Stimulated activated CD8-positive, alpha-beta memory T cell treated with anti-CD3 and anti-CD28 coated beads, Interleukin-4, amount 100 ng/mL, for 1 hour (primary cell): ENCODE measurements at places on chromosomes 11 and 22.

GRCh38 chr11:35944503-35945136, 758 bp downstream of the LDLRAD3 start:
- no peak for DNase-seq

DNA sequence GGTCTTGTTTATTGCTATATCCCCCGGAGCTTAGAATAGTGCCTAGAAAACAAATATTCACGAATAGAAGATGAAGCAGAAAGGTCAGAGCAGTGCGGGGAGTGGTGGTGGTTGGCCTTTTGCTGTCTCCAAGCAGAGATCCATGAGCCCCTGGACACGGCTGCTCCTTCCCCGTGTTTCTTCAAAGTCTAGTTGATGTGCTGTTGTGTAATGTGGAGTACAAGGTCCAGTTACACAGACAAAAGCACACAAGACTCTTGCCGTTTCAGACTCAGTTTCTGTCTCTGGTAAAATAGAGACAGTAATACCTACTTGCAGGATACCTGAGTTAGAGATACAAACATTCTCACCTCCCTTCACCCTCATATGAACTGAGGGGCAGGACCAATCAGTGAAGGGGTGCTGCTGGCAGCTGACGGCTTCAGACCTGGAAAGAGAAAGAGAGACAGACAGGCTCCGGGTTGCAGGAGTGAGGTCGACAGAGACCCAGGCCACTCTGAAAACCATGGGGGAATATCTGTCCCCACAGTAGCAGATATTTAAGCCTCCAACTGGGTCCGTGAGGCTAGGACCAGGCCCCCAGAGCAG, 56.2 kb downstream of the RASSF10 start:
- DNase-seq, result no peak

DNA sequence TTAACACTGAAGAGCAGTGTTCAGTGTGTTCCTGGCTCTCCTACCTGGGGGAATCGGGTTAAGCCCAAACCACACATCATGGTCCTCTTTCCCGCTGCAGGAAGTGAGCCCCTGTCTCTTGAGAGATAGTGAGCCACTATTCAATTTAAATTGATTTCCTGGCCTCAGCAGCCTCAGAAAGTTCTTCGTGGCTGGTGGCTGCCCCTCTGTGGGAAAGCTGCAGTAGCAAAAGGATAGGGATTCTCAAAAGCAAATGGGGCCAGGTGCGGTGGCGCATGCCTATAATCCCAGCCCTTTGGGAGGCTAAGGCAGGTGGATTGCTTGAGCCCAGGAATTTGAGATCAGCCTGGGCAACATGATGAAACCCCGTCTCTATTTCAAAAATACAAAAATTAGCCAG, 49.1 kb upstream of the CD5 start:
- DNase-seq, result no peak

DNA sequence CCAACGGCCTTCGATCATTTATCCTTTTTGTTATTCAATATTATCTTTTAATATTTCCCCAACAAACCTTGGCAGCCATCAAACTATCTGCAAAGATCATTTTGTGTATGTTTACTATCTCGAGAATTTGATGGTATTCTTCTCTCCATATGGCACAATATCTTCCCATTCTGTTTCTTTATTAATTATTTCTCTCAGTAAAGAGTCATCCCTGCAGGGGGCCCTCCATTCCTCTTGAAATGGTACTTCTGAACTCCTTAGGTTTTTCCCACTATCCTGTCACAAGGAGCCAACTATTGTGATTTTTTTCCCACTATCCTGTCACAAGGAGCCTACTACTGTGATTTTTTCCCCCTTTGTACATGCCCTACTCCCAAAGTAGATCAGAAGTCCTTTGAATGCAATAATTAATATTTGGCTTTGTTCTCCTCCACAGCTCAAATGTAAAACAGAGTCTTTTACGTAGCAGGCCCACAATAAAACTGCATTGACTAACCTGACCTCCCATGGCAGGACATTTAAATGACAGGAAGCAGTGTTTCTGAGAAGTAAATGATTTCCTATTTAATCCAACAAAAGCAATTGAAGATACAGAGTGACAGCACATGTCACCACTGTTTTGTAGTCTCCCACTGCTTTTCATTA, 43.3 kb downstream of the PDGFD start:
- no peak for DNase-seq

DNA sequence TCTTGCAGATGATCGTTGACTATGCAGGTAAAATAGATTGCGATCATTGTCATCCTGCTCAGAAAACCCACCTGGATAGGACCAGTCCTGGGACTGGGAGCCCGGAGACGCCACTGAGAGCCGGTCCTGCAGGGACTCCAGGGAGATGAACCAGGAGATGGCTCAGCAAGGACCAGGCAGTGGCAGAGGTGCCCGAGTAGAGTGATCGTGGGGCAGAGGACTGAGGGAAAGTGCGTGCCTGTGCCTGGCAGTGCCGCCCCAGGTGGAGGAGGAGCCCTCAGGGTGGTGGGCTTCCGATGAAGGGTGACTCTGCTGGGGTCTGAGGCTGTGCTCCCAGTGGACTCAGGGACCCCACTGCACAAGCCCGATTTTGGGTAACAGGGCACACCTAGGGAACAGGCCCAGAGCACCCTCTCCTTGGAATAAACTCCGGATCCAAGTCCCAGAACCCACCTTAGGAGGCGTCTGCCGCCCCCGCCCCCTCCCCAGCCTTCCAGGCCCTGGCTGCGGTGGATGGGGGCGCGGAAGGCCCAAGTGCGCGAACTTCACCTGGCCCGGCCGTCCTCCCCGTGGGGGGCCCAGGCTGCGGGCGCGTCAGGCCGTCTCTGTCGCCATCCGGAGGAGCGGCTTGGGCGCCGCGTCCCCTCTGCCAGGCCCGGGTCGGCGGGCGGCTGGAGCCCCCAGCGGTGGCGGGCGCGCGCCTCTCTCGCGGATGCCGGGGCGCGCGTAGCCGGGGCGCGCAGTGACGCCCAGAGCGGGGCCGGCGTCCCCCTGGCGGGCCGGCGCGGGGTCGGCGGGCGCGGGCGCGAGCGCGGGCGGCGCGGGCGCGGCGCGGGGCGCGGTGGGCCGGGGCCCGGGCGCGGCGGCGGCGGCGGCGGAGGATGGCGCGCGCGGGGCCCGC, 1338.8 kb downstream of the BRD1 start:
- no peak for DNase-seq

GRCh38 chr22:46750863-46751443, 11.5 kb upstream of the TBC1D22A start:
- no peak for DNase-seq

GRCh38 chr22:49268924-49269323, 558.7 kb downstream of the BRD1 start:
- no peak for DNase-seq

DNA sequence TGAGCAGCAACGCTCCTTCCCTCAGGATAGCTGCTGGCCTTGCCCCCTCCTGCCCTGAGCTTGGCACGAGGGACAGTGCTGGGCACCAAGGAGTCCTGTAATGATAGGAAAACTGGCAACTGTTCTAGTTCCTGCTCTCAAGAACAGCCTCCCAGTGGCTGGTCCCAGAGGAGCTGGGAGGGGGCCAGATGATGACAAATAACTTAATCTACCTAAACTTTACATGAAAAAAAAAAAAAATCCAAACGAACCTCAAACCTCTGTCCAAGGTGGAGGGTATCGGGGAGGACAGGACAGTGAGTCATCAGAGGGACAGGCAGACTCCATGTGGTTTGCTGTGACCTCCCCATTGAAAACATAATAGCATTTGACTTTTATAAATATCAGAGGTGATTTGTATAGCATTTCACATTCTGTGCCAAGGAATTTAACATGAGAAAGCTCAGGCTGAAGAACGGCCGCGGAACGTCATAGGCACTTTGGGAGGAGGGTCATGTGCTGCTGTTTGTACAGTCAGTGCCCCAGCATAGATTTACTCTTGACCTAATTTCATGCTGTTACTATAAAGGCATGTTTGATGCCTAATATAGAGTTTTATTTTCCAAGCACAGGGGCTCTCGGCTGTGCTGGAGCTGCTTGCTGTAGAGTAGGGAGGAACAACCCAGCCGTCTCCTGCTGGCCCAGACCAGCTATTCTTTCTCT, 98.2 kb upstream of the NNMT start:
- no peak for DNase-seq

DNA sequence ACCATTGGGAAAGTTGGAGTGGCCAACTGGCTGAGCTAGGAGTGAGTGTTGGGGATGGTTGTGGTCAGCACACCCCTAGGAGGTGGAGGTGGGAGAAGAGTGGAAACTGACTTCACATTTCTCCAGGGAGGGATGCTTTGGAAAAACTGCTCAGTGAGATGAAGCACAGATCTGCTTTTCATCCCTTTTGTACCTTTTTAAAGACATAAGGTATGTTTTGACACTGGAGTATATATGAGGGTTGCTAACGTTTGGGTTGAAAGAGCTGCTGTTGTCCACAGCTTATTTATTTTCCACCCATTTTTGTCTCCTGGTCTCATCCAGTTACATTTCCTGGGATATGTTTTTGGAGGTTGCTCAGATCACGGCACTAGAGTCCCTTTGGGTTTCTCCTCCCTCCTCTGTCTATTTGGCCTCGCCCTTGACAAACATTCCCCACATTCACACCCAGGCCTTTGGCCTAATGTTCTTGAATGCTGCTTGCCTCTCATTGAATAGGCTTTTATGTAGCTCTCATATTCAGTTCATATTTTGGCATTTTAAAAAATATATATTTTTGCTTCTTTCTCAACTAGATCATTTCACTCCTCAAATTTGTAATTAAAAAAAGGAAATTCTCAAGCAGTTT, 8.3 kb downstream of the SREBF2 start:
- DNase-seq, result no peak

- peak; percentile 38 for DNase-seq
Observed at GRCh38 chr11:121482231-121483129, 29.7 kb upstream of the SORL1-AS1 start.

DNA sequence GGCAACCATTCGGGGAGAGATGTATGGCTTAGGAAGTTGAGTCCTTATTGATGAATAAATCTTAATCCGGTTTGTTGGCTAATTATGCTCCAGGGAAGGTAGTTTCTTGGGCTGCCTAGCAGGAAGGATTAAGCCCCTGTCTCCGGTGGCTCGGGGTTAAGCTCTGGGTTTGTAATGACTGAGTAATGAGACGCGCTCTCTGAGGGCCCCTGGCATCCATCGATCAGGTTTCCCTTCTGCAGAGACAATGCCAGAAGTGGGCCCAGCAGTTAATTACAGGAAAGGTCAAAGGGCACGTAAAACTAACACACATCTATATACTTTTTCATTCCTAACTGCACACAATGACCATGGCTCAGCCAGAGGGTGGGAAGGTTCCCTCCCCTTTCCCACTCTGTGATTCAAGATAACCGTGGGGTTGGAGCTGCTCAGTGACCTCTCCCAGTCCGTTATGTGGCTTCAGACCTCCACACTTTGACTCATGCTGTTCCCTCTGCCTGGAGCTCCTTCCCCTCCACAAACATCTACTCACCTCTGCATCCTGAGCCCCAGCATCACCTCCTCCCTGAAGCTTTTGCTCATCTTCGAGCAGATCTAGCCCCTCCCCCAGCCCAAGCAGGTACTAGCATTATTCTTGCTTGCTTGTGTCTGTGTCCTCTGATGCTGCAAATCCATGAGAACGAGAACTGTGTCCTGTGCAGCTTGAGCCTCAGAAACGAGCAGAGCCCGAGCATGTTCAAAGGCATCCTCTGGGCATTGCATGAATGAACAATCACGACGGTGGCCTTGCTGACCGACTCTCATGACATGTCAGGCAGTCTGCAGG, 16.6 kb downstream of the SCUBE1 start:
- no peak for DNase-seq

DNA sequence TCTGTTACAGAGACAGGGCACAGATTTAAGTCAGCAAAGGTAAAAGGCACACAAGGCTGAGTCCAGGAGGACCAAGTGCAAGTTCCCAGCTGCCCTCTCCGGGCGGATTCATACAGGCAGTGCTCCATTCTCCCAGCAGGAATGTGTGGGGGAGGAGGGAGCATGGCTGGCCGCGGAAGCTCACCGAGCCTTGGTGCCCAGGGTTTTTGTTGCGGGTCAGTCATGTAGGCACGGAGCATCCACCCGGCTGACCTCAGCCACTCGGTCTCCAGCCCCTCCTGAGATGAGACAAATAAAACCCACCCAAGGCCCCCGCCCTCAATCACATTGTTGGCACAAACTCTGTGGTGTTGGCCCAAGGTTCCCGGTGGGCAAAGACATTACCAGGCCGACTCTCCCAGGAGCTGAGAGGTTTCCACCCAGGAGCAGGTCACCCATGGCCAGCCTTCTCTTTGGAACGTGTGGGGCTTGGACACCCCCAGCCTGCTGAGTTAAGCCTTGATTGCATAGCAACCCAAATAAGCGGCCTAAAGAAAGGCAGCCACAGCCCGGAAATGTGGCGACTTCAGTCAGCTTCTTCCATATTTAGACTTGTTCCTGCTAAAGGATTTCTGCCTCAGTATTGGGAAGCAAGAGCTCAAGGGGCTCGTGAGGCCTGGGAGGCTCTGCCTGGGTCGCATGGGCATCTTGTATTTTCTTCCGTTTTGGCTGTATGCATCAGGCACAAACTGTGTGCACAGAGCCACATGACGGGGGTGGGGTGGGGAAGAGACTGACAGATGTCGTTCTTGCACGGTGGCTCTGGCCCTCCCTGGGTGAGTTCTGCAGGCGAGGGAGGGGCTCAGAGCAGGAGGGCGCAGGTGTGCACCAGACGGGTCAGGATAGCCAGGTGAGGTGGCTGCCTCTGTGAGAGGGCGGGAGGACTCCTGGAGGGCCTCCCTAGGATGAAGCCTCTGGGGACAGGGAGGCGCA, 63.0 kb downstream of the ARHGAP8 start:
- no peak for DNase-seq

DNA sequence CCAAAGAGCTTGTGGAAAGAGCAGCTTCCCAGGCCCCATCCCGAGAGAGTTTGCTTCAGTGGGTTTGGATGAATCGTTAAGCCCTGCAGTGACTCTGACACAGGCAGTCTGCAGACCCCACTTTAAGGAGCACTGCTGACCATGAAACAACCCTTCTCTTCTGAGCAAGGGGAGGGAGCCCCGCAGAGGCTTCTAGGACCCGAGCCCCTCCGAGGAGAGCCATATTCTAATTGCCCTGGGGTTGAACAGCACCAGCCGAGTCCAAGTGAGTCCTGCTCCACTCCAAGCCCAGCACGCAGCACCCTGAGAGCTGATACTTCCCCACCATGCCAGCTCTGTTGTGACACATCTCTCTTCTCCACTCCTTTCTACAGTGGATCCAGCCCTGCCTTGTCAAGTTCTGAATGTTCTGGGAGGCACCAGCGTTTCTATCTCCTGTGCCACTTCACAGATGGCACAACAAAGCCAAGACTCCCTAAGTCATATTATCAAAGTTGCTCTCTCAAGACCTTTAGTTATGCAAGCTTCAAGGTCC, 10.4 kb downstream of the USP2 start:
- DNase-seq, result no peak

GRCh38 chr11:100789500-100789899, 102.4 kb downstream of the ARHGAP42 start:
- no peak for DNase-seq

- DNase-seq, result no peak
Observed at GRCh38 chr22:26342745-26343410, 86.2 kb upstream of the ASPHD2 start.

DNA sequence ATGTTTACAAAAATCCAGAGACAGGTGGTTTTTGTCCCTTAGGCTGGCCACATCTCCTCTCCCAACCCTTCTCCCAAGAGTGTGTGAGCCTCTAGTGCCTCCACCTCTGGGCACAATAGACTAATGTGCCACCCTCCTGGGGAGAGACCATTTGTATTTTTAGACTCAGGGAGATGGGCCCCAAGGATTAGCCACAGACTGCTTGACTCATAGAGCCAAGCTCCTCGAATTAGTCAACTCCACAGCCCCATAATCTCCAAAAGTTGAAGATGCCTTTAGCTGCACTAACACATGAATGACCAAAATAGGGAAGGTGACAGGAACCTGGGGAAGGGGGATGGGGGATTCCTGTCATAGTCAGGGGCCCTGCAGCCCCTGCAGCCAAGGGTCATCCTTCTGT, 53.0 kb upstream of the LRRC32 start:
- no peak for DNase-seq

GRCh38 chr22:42292732-42293520, 22.5 kb upstream of the TCF20 start:
- no peak for DNase-seq
